Renal cortex interstitium (tissue), 15 donors: ENCODE measurements at places on chromosomes 12 and 14. TPM values are rescaled to one million over a fixed set of nuclear protein-coding genes. Genes with fewer than 3 reads are reported as not detected.

DNA sequence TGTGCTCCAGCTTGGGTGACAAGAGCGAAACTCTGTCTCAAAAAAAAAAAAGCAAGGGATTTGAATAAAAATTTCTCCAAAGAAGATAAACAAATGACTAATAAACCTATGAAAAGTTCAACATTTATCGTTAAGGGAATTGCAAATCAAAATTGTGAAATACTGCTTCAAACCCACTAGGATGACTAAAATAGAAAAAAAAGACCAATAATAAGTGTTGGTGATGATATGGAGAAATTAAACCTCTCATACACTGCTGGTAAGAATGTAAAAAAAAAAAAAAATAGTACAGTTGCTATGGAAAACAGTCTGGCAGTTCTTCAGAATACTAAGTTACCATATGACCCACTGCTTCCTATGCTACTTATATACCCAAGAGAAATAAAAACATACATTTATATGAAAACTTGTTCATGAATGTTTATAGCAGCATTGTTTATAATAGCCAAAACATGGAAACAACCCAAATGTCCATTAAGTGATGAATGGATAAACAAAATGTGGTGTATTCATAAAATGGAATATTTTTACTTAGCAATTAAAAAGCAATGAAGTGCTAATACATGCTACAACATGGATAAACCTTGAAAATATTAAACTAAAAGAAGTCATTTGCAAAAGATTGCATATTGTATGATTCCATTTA, 39.4 kb upstream of the TMPRSS12 start:
- DNase-seq, result no peak

GRCh38 chr12:82690006-82690405, 3.3 kb downstream of the TMTC2 start:
- DNase-seq, result no peak

DNA sequence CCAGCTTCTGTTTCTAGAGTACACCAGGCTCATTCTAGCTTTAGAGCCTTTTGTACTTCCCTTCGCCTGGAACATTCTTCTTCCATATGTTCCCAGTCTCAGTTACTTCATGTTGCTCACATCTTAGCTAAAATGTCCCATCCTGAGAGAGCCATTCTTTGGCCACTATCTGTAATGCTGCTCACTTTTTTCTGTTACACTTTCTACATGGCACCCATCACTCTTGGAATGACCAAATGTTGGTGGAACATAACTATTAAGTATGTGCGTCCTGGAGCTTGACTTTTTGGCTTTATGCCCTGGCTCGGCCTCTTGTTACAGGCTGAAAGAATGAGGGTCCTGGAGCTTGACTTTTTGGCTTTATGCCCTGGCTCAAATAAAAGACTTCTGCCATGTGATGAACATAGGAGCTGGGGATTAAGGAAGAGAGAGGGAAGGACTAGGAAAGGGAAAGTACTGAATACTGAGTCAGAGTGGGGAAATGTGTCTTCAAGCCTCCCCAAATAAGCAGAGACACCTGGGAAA, 442.9 kb upstream of the ATP2B1 start:
- no peak for DNase-seq

DNA sequence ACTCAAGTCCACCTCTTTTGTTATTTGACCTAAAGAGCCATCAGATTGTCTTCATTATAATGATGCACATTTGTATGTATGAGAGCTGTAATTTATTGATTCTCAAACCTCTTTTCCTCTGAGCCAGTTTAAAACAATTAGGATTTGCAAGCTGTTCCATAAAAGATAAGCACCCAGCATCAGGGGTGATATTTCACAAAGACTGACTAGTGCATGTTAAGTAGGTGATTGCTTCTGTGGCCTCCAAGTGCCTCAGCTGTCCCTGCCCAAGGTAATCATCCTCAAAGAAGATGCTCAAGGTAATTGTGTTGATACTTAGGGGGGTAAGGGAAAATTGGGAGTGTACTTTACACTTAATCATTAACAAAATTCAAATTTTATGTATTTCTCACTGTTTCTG, 18.2 kb downstream of the CEP128 start:
- DNase-seq, result no peak

- no peak for DNase-seq
Measured at GRCh38 chr12:50727466-50727865, 36.4 kb upstream of the ATF1 start.

DNA sequence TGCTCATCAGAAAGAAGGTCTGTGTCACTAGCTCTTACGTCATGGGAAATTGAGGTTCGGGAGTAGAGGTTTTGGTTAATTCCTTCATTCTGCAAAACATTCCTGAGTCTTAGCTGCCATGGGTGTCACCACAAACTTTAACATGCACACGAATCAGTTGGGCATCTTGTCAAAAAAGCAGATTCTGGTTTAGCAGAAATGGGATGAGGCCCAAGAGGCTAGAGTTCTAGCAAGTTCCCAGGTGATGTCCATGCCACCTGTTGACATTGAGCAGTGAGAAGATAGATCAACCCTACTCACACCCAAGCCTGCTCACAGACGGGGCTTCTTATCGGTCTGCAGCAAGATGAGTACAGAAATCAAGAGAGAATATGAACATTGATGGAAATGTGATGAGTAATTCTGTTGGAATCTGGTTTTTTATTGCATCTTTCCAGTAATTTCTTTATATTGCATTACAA, 11.7 kb upstream of the RIN3 start:
- DNase-seq, result no peak

The TAS2R14 gene
- 6.0 TPM for polyA plus RNA-seq

The CCDC177 gene
- 0.05 TPM for polyA plus RNA-seq

The RAPGEF3 gene
- polyA plus RNA-seq, result 58.4 TPM
